ENCODE measurements at places on chromosomes 12 and 14.

DNA sequence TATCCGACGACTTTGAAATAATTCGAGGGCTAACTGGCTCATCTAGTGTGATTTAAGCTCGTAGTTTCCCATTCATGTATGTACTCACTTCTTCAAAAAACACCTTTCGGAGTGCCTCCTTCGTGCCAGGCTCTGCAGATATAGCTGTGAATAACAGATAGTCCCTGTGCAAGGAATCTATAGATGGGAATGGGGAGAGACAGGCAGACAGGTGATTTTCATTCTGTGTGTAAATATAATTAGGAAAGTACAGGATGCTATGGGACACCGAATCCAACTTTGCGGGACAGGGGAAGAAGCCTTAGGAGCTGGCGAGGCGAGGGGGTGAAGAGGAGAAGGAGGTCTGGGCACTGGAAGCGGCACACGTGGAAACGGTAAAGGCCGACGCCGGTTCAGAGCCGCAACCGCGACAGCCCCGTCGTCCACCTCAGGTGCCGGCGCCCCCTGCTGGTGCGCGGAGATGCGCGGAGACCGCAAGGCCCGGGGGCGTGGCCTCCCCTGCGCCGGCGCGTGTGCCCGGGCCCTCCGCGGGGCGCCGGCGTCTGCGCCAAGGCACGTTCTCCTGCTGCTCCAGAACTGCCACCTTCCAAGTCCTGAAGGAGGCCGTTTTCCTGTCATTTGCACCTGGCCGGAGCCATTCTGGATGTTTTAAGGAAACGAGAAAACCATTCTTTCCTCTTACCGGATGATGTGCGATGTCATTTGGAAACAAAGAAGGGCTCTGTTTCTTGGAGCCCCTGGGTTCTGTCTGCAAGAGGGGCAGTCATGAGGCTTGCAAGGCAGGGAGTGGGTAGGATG lies 18.0 kb upstream of the CACNA1C start:
- peak; percentile 91 for DNase-seq

- no peak for DNase-seq
Observed at GRCh38 chr12:109716512-109717389, 3.1 kb downstream of the FAM222A start.

DNA sequence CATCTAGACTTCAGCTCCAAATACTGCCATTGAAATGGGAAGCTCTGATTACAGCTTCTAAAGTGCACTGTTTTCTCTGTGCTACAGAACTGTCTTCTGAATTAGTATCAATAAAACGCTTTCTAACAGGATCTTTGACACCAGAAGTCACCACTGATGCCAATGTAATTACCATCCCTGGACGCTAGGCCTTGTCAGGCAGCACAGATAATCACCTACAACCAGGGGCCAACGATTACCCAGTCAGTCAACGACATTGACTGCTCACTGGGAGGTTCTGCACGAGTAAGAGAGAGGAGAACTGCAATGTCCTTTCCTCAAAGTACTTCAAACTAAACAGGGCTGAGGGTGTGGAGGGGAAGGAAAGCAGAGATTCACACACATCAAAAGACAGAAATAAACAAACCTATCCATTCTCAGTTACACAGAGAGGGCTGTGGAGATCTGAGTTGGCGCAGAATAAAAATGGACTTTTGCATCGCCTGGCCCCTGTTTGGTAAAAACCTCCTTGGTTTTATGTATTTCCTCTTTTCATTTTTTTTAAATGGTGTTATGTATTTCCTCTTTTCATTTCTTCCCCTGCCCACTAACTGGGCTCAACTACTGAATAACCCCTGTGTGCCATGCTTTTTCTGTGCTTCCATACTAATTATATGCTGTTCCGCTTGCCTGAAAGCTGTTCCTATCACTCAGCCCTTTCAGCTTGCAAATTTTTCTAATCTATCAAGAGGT lies 492.2 kb downstream of the APAF1 start:
- no peak for DNase-seq

- no peak for DNase-seq
Observed at GRCh38 chr12:29547151-29547632, 49.7 kb upstream of the OVCH1 start.

DNA sequence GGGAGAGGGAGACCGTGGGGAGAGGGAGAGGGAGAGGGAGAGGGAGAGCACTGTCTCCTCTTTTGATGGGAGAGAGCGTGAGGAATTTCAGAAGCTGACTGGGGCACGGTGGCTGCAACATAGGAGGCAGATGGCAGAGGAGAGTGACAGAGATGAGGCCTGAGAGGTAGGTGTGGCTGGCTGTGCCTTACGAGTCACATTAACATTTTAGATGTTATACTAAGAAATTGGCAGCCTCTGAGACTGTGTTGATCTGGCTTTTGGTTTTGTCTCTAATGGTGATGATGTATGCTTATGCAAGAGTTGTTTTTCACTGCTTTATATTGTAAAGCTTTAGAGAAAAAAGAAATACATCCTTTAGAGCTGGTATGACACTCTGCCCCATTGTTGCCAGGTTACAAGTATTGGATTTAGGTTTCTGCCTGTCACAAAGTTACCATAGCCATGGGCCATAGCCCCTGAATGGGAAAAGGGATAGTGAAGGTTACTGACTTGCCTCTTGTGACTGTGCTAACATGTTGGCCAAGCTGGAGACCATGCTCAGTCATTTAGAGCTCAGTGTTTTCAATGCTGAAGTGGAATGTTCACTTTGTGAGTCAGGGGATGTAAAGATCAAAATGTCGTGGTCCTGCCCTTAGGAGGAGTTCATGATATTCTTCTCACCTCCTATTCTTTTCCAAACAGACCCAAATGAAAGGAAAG lies 186.2 kb downstream of the SYNE2 start:
- no peak for DNase-seq

- DNase-seq = no peak
Observed at GRCh38 chr14:63656194-63656593, 14.5 kb upstream of the WDR89 start.

DNA sequence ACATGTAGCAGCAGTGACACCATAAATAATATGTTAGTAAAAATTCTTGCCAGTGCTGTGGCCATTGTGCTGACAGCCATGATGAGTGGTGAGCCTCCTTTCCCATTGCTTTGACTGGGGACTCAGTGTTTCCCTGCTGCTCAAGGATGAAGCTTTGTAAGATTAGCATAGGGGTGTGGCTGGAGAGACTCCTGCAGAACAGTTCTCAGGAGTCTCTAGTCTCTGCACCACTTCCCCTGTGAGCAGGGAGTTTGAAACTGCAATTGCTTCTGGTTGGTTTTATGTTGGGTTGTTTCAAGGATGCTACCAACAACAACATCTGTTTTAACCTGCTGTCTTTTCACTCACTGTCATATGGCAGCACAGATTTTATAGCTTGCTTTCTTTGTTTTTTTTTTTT lies 41.4 kb downstream of the ZC3H14 start:
- no peak for DNase-seq

DNA sequence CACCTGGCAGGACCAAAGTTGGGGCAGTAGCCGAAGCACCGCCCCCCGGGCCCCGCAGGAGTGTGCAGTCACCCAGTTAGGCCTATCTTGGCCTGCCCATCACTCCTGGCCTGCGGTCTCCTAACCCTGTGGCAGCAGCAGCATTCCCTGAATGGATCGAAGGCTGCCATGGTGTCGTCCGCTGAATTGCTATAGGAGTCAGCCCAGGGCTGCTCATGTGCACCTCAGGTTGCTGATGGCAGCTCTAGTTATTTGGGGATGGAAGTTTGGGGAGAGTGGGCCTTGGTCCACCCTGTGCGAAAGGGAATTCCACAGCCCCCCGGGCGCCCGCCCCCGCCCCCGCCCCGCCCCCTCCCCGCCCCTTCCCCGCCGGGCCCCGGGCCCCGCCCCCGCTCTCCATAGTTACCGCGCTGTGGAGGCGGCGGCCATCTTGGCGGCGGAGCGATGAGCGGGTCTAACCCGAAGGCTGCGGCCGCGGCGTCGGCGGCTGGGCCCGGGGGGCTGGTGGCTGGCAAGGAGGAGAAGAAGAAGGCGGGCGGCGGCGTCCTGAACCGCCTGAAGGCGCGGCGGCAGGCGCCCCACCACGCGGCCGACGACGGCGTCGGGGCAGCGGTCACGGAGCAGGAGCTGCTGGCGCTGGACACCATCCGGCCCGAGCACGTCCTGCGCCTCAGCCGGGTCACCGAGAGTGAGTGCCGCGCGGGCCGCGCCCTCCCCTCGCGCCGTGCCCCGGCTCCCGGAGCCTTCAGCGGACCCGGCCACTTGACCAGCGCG lies at the start of gene UNC119B:
Gene UNC119B, plus strand, starts transcription at position 428 of the 774 bp plus-strand sequence. Its CDS starts 17 bp downstream, at position 445.
- peak; percentile 87 for DNase-seq

Measured in germinal center (tissue), 1 donor.